Putamen (tissue), 1 donor: ENCODE measurements at places on chromosomes 6 and 20.

- DNase-seq: no peak
These were observed 22.9 kb upstream of the HMGA1 start for GRCh38 chr6:34213772-34214171.

- no peak for DNase-seq
These were observed 141.9 kb downstream of the CEBPB start for GRCh38 chr20:50332491-50332980.

DNA sequence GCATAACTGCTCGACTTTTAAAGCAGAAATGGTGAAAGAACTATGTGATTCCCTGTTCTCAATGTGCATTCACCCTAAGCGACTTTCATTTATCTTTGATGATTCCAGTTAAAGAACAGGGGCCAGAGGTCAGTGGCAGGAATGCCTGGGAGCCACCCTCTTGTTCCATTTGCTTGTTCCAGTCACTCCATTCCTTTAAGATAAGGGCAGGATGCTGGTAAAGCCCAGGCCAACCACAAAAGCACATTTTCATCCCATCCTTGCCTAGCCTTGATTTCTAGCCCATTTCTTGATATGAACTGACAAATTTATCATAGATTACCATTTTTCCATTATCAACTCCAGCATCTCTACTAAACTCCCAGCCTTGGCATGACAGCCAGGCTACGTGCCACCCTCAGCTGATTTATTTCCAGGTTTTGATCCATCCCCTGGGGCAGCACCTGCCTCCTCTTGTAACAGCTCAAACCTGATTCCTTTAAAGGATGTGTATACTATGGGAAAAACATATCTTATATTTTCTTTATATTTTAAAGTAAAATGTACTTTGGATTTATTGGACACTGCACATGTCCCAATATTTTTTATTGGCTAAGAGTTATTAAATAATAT, 19.2 kb downstream of the HMGN3 start:
- no peak for DNase-seq

DNA sequence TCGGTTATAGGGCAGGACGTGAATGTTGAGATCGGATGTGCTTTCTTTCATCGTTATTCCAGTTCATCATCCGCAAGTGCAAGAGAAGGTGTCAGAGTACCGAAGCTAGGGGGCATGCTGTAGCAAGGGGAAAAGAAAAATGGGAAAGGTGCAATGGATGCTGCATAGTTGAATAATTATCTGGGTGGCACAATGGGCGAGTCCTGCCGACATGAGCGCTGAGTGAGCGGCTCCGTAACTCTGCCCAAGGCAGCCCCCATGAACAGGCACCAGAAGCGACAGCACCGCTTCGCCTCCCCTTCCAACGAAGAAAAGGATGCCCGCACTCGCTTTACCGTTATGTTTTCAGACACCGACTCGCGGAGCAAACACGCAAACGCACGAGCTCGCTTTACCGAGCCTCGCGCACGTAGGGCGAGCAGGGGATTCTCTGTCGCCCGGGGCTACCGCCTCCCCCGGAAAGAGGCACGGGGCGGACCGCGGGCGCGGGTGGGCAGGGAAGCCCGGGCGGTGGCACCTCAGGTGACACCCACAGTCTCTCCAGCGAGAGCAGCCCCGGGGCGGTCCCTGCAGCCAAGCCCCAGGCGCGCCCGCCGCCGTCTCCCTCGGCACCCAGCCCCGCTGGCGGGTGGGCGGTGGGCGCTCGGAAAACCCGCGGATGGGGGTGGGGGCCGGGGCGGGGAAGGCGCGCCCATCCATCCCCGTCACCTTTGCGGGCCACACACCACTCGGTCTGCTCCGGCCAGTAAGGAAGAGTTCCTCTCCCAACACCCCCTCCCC, 654 bp downstream of the WASF1 start:
- peak; percentile 72 for DNase-seq
